ENCODE measurements at places on chromosomes 2 and 18. TPM values are rescaled to one million over a fixed set of nuclear protein-coding genes. Genes with fewer than 3 reads are reported as not detected.

DNA sequence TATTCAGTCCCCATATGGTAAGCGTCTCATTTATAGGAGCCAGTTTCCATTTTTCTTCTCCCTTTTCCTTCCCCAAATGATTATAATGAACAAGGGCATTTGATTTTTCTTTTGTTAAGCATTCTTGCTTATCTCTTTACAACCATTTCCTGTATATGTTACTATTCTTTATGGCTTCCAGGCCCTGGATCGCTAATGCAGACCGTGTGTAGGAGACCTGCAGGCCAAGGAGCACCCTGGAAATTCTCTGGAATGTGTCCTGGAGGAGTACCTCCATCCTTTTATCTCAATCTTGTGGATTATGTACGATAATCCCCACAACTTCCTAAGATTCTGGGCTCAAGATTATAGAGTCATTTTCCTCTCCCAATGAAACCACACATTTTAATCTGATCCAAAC lies 439.6 kb upstream of the MMADHC start:
- no peak for DNase-seq

The RMND5A gene
- total RNA-seq, result 19.9 TPM

GRCh38 chr2:17538022-17538843 lies 2.3 kb upstream of the VSNL1 start:
- DNase-seq, result no peak

DNA sequence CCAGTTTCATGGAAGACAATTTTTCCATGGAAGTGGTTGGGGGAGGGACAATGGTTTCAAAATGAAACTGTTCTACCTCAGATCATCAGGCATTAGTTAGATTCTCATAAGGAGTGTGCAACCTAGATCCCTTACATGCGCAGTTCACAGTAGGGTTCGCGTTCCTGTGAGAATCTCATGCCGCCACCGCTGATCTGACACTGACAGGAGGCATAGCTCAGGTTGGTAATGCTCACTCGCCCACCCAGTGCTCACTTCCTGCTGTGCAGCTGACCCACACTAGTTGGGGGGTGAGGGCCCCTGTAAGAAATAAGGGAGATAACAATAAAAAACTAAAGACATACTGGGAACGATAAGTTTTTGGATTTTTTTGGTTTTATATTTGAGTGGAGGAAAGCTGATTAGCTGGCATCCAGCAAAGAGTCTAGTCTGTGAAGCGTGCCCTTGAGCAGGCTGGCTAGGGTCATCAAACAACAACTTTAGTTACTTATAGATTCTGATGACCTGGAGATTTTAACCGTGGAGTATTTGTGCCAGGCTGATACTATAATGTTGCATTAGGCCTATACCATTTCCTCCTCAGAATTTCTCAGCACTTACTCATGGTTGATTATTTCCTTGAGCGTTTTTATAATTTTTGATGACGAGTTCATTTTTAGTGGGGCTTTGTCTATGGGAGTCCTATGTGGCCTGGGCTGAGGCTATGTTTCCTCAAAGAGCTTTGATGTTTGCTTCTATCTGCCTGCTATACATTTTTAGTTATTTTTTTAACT lies 6.3 kb upstream of the MCFD2 start:
- no peak for DNase-seq

The TMEM37 gene
- total RNA-seq, result 16.7 TPM

DNA sequence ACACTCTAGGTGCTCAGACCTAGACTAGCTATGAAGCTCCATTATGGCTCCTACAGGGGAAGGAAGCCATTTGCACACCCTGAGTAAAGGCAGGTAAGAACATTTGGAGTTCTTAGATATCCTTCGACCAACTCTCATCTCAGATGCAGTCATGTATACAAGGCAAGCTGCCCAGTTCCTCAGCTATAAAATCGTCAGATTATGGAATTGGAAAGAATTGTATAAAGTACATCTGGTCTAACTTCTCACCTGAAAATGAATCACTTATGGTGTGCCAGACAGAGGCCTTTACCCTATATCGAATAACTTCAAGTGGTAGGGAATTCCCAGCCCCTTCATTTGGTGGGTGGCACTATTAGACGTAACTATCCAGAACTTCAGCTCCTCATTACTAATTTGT lies 79.3 kb downstream of the VIT start:
- no peak for DNase-seq

DNA sequence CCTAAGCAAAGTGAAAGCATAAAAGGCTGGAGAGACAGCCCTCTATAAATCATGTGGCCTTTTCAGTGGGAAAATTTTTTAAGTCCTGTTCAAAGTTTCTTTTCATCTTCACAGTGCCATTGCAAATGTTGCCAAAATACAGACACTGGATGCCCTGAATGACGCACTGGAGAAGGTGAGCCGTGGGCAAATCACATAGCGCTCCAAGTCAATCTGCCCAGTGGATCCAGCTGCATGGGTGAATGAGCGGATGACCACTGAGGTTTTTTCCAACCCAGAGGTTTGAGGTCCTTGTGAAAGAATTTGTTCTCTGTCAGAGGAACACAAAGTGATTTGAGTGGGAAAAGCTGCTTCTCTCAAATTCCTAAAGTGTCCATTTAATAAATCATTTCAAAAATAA lies 11.8 kb downstream of the DAPL1 start:
- no peak for DNase-seq

The GRB14 gene
- 2.7 TPM for total RNA-seq

GRCh38 chr18:2825613-2826175 lies 21.1 kb upstream of the EMILIN2 start:
- DNase-seq, result no peak

The DAPL1 gene
- total RNA-seq, result 0.43 TPM

The AMMECR1L gene
- 12.9 TPM for total RNA-seq

The PJVK gene
- not detected for total RNA-seq

DNA sequence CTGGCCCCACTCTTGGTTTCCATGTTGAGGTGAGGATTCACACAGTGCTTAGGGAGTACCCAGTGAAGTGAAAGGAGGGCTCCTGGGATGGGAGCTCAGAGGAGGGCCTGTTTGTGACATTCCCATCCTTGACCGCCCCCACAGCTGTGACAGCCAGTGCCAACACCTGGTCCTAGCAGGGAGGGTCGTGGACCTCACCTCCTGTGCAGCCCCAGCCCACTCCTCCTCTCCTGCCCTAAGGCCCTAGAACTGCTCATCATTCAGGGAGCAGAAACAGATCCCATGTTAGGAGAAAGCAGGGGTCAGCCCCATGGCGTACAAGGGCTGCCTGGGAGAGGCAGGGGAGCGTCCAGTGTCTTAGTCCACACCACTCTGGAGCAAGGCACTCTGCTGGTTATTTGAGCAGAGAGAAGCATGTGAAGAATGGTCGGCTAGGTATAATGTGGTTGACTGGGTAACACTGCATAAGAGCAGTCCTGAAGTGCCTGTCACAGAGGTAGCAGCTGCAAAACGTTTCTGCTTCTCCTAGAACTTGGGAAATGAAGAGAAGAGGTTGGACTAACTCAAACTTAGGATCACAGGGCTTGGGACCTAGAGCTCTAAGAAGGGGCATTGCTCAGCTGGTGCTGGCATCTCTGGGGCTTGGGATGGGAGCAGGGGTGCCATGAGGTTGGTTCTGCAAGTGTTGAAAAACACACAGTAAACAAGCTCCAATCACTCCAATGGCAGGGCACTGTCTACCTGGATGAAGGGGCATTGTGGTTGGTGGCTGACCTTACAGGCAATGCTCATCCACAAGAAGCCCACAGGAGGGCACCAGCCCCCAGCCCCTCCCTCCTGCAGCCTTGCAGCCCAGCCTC lies 55.6 kb downstream of the FAM168B start:
- no peak for DNase-seq

DNA sequence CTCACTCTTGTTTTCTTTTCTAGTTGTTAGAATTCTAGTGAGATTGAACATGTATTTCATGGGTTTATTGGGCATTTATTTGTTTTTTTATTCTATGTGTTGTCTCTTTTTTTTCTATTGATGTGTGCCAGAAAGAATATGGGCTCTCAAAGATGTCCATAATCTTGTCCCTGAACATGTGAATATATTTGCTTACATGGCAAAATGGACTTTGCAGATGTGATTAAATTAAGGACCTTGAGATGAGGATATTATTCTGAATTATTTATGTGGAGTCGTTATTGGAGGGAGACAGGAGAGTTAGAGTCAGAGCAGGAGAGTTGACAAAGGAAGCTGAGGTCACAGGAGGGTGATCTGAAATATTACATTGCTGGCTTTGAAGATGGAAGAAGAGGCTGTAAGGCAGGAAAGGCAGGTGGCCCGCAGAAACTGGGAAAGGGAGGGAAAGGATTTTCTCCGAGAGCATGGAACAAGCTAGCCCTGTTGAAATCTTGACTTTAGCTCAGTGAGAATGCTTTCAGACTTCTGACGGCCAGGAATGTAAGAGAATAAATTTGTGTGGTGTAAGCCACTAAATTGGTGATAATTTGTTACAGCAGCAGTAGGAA lies 82.8 kb downstream of the NABP1 start:
- DNase-seq, result no peak

The EFHD1 gene
- 4.5 TPM for total RNA-seq

GRCh38 chr2:222930862-222931261 lies 70.0 kb downstream of the ACSL3 start:
- DNase-seq, result no peak

DNA sequence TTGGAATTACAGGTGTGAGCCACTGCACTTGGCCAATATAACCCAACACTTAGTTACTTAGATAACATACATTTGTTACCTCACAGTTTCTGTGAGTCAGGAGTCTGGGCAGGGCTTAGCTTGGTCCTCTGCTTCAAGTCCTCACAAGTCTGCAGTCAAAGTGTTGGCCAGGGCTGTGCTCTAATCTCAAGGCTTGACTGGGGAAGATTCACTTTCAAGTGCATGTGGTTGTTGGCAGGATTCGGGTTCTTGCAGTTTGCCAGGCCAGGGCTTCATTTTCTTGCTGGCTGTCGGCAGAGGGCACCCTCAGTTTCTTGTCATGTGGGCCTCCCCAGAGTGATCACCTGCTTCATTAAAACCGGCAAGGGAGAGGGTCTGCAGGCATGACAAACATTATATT lies 103.7 kb downstream of the SLC4A3 start:
- DNase-seq, result no peak

GRCh38 chr2:130369311-130369964 lies 13.6 kb downstream of the PTPN18 start:
- DNase-seq, result no peak

DNA sequence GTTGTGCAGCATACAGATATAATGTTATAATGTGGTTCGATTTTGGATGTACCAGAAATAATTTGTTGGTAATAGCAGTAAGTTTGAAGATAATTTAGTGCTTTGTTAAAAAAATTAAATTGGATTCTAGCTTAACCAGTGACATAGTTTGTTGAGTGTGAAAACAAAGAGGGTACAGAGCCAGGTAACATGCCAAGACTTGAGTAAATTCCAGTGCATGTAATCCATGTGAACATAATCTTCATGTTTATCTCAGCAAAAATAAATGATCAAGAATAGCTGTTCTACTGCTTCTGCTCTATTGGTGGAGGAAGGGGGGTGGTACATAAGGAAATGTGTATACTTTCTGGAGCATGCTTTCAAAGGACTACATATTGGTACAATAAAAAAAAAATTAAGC lies 165.8 kb downstream of the DNAH7 start:
- no peak for DNase-seq

The PDE1A gene
- total RNA-seq, result 1.0 TPM

- no peak for DNase-seq
These were observed 238.2 kb downstream of the MREG start for GRCh38 chr2:215775106-215775505.

The ERMN gene
- total RNA-seq, result 2.8 TPM

- DNase-seq, result no peak
These were observed 41.8 kb downstream of the RASGRP3 start for GRCh38 chr2:33518200-33518599.

The CNGA3 gene
- 1.0 TPM for total RNA-seq

Data from upper lobe of left lung (tissue), 6 donors.